ENCODE measurements at places on chromosomes 11 and 22.

- no peak for DNase-seq
Observed at GRCh38 chr11:1171985-1172728, 14.4 kb downstream of the MUC5AC start.

GRCh38 chr22:46735747-46736608, 2.1 kb downstream of the CERK start:
- DNase-seq, result peak; percentile 36

DNA sequence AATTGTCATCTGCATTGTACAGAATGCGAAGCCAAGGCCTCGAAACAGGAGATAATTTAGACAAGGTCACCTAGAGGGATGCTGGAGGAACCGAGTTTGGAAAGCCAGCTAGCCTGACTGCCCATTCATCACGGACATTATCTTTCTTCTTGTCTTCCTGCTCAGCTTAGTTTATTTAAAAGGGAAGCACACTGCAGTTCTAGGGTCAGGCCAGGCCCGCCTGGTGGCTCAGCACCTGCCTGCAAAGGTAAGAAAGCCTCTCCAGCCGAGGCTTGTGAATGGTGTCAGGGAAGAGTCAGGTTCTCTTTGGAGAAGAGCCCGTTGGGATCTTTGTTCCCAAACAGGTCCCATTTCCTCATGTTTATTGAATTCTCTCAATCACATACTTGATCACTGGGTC, 246.5 kb downstream of the BLID start:
- no peak for DNase-seq

DNA sequence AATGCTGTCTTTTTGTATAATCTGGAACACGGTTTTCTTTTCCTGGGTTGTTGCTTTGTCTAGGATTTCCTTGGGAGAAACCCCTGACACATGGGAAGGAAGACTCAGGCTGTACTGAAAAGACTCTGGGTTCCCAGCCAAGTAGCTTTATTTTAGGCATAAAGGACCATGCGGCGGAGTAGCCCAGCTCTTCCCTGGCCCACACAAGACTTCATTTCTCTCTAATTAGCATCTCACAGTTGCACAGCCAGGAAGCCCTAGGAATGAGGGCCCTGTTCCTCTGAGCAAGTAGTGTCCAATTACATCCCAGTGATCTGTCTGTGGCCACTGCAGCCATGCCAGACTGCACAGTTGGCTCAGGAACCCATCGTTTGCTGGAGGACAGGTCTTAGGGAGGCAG, 319.5 kb downstream of the TENM4 start:
- DNase-seq, result peak; percentile 12

DNA sequence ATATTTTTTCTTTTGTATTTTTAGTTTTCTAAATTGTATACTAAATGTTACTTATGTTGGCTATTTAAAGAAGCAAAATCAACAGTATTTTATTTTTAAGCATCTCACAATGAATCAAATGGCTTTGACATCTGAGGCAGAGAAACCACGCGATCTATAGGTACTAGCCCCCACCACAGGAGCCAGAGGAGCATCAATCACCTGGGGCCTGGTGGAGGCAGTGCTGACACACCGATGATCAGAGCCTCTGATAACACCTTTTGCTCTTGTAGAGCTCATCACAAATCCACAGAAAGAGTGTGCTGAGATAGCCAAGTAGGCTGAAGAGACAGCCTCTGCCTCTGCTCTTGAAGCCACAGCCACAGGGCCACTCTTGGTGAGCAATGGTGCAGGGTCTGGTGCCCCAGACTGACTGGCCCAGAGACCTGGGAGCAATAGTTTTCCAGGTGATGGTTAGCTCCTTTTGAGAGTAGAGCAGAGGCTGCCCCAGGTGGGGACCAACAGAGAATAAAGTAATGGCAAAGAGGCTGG, 25.2 kb downstream of the HIRA start:
- no peak for DNase-seq

GRCh38 chr11:36885154-36885553, 287.1 kb upstream of the RAG2 start:
- DNase-seq, result no peak
